ENCODE measurements at places on chromosomes 6 and 20. TPM values are rescaled to one million over a fixed set of nuclear protein-coding genes. Genes with fewer than 3 reads are reported as not detected.

GRCh38 chr6:1912731-1913130 is 303.0 kb downstream of the FOXC1 start:
- DNase-seq = no peak

DNA sequence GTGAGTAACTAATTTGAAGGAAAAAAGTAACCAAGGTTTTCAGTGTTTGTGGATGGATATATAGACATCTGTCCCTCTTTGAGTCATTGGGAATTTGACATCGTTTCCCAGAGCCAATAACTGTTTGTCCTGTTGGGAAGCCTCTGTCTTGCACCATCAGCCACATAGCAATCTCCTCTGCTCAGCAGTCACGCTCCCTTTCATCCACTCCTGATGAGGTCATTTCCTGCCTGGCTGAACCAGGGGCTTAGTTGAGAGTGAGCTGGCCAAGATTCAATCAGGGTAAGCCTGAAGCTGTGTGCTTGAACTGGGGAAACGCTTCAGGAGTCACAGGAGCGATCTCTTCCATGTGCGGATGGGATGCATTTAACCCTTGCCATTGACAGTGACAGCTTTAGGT is 121.5 kb upstream of the FOXQ1 start:
- peak; percentile 52 for DNase-seq

- DNase-seq = no peak
These were observed 38.8 kb downstream of the ELOVL5 start for GRCh38 chr6:53309901-53310300.

DNA sequence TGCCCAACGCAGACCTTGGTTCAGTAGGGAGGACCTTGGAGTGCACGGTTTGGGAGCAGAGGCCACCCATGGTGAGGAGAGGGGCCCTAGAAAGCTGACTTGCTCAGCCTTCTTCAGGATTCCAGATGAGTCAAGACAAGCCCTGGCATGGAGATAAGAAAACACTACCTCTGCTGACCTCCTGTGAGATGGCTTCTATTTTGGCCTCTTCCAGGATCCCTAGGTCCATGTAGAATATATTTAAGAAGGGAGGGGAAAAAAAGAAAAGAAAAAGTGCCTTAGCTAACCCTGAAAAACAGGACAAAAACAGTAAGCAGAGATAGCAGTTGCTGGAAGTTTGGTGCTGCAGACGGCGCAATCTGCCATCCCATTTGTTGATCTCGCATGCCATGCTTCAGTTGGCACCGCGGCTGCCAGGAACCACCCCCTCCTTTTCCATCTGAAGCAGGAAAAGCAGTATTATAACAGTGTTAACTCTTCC is 100.0 kb downstream of the ARMC2 start:
- no peak for DNase-seq

GRCh38 chr6:156650896-156651390 is 126.2 kb upstream of the ARID1B start:
- DNase-seq = no peak

DNA sequence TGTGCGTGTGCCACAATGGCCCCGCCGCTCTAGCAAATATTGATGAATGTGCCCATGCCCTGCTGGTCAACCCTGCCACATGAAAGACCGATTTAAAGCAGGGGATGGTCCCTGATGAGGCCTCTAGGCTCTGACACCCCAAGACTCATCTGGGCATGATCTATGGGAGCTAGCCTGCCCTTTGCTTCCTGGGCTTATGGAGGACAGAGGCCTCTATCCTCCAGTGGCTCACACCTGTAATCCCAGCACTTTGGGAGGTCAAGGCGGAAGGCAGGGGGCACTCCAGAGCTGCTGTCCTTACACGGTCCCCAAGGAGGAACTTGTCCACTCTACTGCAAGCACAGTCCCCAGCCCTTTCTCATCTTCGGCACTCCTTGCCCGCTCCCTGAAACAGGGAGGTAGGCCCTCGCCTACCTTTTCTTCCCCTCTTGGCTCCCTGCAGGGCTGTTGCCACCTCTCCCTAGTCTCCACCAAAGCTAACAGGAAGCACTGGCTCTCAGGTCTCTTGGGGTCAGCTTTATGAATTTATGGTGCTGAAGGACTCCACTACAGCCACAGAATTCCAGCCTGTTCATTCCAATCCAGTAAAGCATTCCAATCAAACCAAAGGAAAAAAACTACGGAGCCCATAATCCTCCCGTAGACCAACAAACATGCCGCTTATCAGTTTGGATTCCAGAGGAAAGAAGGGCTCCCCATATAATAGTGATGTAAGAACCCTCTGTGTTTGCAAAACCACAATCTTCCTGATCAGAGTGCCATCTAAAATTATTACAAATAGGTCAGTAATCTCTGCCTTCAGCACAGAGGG is 48.7 kb upstream of the FOXQ1 start:
- DNase-seq = no peak

DNA sequence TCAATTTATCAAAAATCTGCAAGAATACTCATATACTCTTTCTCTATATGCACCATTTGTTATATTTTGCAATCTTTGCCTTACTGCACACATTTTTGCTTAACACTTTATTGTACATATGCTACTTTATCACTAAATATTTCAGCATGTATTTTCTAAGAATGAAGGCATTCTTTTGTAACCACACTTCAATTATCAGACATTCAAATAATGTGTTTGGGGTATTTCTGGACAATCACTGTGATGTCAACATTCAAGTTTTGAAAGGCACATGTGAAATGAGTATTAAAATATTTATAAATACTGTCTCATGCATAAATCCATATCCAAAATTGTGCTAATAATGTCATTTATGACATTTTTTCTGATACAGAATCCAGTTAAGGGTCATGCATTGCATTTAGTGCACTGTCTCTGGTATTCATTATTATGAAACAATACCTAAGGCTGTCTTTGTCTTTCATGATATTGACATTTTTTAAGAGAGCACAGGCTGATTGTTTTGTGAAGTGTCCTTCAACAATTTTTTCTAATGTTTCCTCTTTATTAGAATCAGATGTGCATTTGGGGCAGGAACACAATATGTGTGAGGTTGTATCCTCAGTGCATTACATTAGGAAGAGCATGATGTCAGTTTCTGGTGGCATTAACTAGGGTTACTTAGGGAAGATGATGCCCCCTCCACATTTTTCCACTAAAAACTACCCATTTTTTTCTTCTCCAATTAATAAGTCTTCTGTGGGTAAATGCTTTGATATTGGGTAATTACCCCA is 105.7 kb downstream of the MTFR2 start:
- DNase-seq = no peak

DNA sequence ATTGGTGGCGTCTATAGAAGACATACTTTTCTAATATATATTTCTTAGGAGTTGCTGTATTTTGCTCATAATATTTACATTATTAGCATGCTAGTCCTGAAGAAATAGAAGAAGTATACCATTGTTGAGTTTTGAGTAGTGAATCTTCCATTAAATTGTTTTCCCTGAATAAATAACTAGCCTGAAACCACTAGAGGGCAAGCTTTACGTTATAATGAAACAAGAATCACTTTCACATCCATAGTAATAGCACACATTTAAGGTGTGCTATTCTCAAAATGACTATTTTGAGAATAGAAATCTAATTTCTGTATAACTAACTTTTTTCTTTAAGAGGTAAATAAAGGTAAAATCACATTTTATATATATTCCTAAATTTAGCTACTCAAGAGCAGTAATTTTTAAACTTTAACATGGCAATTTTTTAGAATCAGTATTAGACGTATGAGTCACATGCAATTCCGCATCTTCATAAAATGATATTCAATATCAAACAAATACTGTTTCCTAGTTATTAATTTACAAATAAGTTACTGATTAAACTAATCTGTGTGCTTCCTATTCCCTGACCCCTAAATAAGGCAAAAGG is 213.2 kb upstream of the MANEA start:
- no peak for DNase-seq

The SLA2 gene
- polyA plus RNA-seq = 0.32 TPM

The HLA-DRB5 gene
- 11.4 TPM for polyA plus RNA-seq

The FAM217A gene
- polyA plus RNA-seq = 1.3 TPM

The TP53TG5 gene
- 1.6 TPM for polyA plus RNA-seq

The PERP gene
- polyA plus RNA-seq = 23.7 TPM

The IMPG1 gene
- polyA plus RNA-seq = 3.5 TPM

The LIN28B gene
- polyA plus RNA-seq = 0.17 TPM

The GPR6 gene
- not detected for polyA plus RNA-seq

The KIF25 gene
- polyA plus RNA-seq = 1.1 TPM

The PPIL6 gene
- 16.6 TPM for polyA plus RNA-seq
